ENCODE measurements at places on chromosomes 16 and 17. TPM values are rescaled to one million over a fixed set of nuclear protein-coding genes. Genes with fewer than 3 reads are reported as not detected.

GPR142 gene
- total RNA-seq: not detected

- no peak for DNase-seq
These were observed 8.6 kb downstream of the MAPT start for GRCh38 chr17:45902892-45903346.

AHSP gene
- 1.6 TPM for total RNA-seq

GRCh38 chr16:88435437-88436355, 17.4 kb upstream of the ZFPM1 start:
- DNase-seq: no peak

DNA sequence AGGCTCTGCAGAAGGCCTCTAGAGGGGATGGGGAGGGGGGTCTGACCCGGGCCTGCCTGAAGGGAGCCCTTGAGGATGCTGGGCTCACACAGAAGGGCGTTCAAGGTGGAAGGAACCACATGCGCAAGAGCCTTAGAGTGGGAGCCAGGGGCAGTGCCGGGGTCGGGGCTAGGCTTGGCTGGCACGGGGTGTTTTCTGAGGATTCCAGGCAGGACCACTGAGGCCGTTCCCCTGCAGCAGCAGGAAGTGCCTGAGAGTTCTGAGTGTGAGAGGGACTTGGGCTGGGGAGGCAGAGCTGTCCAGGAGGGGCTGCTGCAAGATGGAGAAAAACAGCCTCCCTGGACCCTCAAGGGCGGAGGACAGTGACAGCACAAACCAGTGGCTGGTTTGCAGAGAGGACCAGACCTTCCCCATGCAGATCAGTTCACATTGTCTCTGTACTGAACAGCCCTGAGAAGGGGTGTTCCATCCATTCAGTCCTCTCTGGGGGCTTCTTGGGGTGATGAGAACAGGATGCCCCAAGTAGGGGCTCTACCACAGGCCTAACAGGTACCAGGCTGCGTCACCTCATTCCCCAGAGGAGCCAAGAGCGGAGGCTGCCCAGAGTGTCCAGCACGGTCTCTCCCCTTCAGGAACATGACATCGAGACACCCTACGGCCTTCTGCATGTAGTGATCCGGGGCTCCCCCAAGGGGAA, 3.4 kb downstream of the NDRG4 start:
- DNase-seq: peak; percentile 26

- DNase-seq: peak; percentile 51
These were observed 15.6 kb downstream of the TMEM100 start for GRCh38 chr17:55706808-55707773.

KRT25 gene
- total RNA-seq: not detected

- DNase-seq: no peak
These were observed 59.3 kb downstream of the TMEM235 start for GRCh38 chr17:78290721-78291120.

GRCh38 chr17:42442196-42442565, 16.5 kb upstream of the ATP6V0A1 start:
- no peak for DNase-seq

TBX2 gene
- not detected for total RNA-seq

- no peak for DNase-seq
These were observed 17.3 kb downstream of the CHD9NB start for GRCh38 chr16:53035176-53035942.

MC1R gene
- 4.7 TPM for total RNA-seq

DNA sequence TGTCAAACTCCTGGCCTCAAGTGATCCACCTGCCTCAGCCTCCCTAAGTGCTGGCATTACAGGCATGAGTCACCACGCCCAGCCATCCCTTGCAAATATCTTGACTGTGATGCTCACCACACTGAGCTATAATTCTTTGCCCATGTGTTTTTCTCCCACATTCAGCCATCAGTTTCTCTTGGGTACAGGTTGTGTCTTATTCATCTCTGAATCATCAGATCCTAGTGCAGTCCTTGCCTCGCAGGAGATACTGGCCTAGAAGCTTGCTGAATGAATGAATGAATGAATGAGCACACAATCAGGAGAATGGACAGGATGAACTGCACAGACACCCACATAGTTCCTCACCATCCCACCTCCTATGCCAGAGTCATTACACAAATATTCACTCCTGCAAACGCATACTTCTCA, 24.4 kb upstream of the ETV4 start:
- no peak for DNase-seq

SEPTIN12 gene
- not detected for total RNA-seq

DNA sequence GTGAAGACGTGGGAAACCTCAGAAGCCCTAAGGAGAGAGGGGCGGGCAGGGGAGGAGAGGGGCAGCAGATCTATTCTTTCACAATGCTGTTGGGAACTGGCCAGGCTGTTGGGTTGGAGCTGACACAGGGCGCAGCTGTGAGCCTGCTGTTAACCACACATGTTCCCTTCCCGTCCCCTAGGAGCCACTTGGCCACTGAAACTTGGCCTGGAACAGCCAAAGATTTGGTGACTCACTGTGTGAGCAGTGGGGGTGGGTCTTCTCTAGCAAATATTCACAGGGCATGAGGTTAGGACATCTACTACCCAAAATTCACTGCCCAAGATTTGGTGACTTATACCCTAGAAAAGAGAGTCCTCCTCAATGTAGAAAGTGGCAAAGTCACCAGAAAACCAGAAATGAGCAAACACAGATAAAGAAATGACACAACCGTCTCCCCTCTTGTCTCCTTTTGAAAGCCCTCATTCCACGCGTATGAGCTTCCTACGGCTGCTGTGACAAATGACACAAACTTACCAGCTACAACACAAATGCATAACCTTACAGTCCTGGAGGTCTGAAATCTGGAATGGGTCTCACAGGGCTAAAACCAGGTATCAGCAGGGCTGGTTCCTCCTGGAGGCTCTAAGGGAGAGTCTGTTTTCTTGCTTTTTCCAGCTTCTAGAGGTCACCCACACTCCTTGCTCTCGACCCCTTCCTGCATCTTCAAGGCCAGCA, 6.3 kb downstream of the TBC1D16 start:
- DNase-seq: no peak

TMEM204 gene
- not detected for total RNA-seq

DNA sequence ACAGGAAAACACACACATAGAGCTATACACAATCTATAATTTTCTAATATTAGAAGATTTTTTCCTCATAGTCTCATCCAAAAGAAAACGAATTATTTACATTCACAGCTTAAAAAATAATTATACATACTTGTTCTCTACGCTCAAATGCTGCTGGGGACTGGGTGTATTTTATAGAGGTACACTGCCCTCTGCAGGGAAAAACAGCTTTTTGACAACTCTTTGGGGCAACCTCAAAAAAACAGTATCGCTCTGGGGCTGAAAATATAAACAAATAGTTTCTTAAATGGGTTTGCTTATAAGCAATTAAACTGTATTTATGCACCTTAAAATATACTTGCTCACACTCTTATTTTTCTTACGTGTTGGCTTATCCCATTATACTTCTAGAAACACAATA, 261.8 kb upstream of the PSMD7 start:
- no peak for DNase-seq

CORO1A gene
- total RNA-seq: 3.4 TPM

GRCh38 chr17:15981646-15982580, 17.6 kb downstream of the ZSWIM7 start:
- no peak for DNase-seq

DNA sequence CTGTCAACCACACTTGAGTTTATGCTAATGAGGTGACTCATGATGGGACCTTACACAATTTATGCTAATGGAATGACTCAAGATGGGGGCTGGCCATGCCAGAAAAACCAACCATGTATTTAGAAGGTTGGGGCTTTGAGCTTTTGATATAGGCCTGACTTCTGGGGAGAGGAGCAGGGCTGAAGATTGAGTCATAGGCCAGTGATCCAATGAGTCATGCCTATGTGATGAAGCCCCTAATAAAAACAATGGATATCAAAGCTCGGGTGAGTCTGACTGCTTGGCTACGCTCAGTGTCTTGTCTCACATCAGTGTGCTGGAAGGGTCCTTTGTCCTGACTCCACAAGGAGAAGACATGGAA, 7.3 kb downstream of the MFSD6L start:
- DNase-seq: peak; percentile 20

- no peak for DNase-seq
These were observed 8.7 kb downstream of the COL1A1 start for GRCh38 chr17:50192618-50193291.

- DNase-seq: no peak
These were observed 23.7 kb upstream of the XYLT2 start for GRCh38 chr17:50322271-50322670.

- DNase-seq: no peak
These were observed 23.8 kb downstream of the CLTC start for GRCh38 chr17:59643159-59644140.

DNA sequence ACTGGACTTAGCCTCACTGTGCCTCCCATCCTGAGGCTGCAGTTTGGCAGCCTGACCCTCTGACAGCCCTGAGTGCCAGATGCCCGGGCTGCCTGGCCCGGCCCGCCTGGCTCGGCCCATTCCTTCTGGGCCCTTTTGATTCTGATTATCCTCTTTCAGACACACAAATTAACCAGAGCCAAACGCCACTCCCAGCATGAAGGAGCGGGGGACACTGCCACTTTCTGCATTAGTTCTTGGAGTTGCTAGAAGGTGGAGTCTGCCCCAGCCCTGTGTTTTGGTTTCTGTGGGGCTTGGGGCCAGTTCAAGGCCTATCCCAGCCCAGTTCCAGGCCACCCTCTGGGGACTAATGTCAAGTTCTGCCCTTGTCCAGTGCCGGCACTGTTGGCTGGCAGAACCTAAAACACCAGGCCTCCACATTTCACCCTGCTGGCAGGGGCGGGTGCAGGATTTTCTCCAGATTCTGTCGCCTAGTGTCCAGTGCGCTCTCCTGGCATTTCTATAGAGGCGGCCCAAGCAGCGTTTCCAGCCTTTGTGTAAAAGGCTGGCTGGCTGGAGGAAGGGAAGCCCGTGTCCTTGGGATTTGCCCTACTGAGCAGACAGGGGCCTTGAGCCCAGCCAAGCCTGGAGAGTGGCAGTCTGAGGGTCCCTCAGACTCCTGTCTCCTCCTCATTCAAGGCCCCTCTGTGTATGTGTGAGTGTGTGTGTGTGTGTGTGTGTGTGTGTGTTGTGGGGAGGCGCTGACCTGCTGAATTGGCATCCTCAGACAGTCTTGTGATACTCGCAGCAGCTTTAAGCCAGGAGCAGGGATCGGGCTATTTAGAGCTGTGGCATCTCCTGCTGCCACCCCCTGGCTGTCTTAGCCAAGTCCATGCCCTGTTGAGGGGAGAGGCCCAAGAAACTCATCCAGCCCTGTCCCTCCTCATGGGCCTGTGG, 21.4 kb downstream of the PLCD3 start:
- DNase-seq: no peak
